ENCODE measurements at places on chromosomes 2 and 18. TPM values are rescaled to one million over a fixed set of nuclear protein-coding genes. Genes with fewer than 3 reads are reported as not detected.
A peak's percentile ranks its signal among the peaks of the same experiment; 100 is the strongest.

- H3K4me1 ChIP-seq, result peaks cover 4% of the 10 kb centered on the region
- H3K4me3 ChIP-seq, result no peak overlapping the region
- no peak for DNase-seq
- no peak overlapping the region for H3K27ac ChIP-seq
Observed at GRCh38 chr2:5561006-5561405, 131.2 kb upstream of the SOX11 start.

- DNase-seq, result peak; percentile 60
- H3K4me1 ChIP-seq, result peaks cover 10% of the 10 kb centered on the region
- no peaks in the 10 kb centered on the region for H3K27me3 ChIP-seq
- H3K4me3 ChIP-seq, result no peak overlapping the region
- H3K27ac ChIP-seq, result peak overlapping the region; percentile 45
Observed at GRCh38 chr2:42127425-42128424, 41.4 kb upstream of the EML4 start.

Gene C2orf78
- total RNA-seq, result not detected

Gene TNFRSF11A
- total RNA-seq, result 7.8 TPM

DNA sequence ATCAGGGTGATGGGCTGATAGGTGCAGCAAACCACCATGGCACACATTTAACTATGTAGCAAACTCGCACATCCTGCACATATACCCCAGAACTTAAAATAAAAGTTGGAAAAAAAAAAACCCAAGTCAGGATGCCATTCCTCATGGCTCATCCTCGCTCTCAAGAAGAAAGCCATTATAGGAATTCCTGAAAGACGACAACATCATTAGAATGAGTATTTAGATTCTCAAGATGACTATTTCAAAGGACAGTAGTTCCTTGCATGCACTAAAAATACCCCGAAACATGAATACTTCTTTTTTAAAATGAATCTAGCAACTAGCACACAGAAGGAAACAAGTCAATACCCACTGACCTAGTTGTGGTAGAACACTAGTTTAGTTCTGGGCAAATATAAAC is 285.8 kb upstream of the REV1 start:
- no peaks in the 10 kb centered on the region for H3K4me1 ChIP-seq
- peaks cover 9% of the 10 kb centered on the region for H3K36me3 ChIP-seq
- H3K4me3 ChIP-seq, result no peak overlapping the region
- DNase-seq, result no peak

Gene LIMS4
- total RNA-seq, result 0.55 TPM

- no peaks in the 10 kb centered on the region for H3K4me1 ChIP-seq
- H3K4me3 ChIP-seq, result no peak overlapping the region
- H3K27me3 ChIP-seq, result no peaks in the 10 kb centered on the region
- peaks cover 10% of the 10 kb centered on the region for H3K36me3 ChIP-seq
- no peak for DNase-seq
Observed at GRCh38 chr18:49258938-49259337, 201.5 kb downstream of the DYM start.

DNA sequence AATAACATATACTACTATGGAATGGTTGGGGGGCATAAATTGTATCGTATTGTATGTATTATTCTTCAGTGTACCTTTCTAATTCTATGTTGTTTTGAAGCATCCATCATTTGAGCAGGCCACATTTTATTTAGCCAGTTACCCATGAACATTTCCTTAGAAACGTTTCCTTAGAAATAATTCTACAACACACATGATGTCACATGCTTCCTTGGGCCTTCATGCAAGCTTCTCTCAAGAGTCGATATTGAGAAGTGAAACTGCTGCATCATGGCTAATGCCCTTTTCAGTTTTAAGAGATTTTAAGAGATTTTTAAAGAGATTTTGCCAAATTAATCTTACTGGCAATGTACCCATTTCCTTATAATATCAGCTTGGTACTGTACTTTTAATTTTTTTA is 63.9 kb downstream of the ALPK2 start:
- no peak for DNase-seq
- H3K27me3 ChIP-seq, result no peaks in the 10 kb centered on the region
- no peaks in the 10 kb centered on the region for H3K4me1 ChIP-seq
- H3K4me3 ChIP-seq, result no peak overlapping the region
- no peak overlapping the region for H3K27ac ChIP-seq

GRCh38 chr2:54557211-54557600 is 101.1 kb downstream of the SPTBN1 start:
- peak overlapping the region; percentile 82 for H3K27ac ChIP-seq
- DNase-seq, result no peak
- no peak overlapping the region for H3K4me3 ChIP-seq
- peaks cover 28% of the 10 kb centered on the region for H3K4me1 ChIP-seq
- no peaks in the 10 kb centered on the region for H3K27me3 ChIP-seq
- H3K36me3 ChIP-seq, result no peaks in the 10 kb centered on the region

Gene VWC2L
- total RNA-seq, result 0.25 TPM

- H3K27me3 ChIP-seq, result peaks cover 3% of the 10 kb centered on the region
- H3K4me1 ChIP-seq, result peaks cover 6% of the 10 kb centered on the region
- H3K27ac ChIP-seq, result no peak overlapping the region
- no peaks in the 10 kb centered on the region for H3K36me3 ChIP-seq
Observed at GRCh38 chr18:78073275-78073674, 823.6 kb downstream of the GALR1 start.

Gene ARHGAP15
- total RNA-seq, result 13.0 TPM
